ENCODE measurements at places on chromosomes 6 and 20.

GRCh38 chr6:95518630-95519227, 58.6 kb upstream of the MANEA start:
- no peak for DNase-seq

GRCh38 chr6:137737836-137738596, 129.0 kb upstream of the TNFAIP3 start:
- DNase-seq, result no peak

GRCh38 chr6:24719125-24719971, at the start of gene C6orf62:
C6orf62 (minus strand) TSS chr6:24719154; CDS start chr6:24718668, 486 bp downstream.
- DNase-seq, result peak; percentile 83

- DNase-seq, result no peak
These were observed 21.8 kb downstream of the LMBRD1 start for GRCh38 chr6:69774740-69775584.

GRCh38 chr20:55488593-55488992, 516.7 kb downstream of the CBLN4 start:
- DNase-seq, result no peak

- DNase-seq, result no peak
These were observed 132.9 kb upstream of the PMEPA1 start for GRCh38 chr20:57842720-57843119.

- no peak for DNase-seq
These were observed 223.0 kb downstream of the NFATC2 start for GRCh38 chr20:51319522-51319921.

DNA sequence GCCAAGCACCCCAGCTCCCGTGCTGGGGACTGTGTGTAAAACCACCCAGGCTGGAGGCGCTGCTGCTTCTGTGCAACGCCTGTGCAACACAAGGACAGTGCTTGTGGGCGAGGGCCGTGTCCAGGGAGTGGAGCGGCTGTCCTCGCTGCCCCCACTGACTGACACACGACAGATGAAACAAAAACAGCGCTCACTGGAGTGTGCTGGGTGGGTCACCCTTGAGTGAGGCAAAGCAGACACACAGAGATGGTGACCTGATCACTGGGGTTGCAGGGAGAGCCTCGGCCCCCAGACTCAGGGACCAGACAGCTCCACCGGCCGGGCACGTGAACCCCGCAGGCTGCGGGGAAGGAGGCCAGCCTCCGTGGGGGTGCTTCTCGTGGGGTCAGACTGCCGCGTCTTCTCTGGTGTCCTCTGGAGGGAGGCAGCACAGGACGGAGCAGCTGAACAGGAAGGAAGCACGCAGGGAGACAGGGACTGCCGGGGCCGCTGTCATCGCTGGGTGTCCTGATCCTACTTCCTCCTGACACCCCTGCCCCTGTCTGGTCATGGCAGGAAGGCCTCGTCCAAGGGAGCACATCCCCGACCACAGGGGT, 75.9 kb upstream of the CST7 start:
- DNase-seq, result no peak

DNA sequence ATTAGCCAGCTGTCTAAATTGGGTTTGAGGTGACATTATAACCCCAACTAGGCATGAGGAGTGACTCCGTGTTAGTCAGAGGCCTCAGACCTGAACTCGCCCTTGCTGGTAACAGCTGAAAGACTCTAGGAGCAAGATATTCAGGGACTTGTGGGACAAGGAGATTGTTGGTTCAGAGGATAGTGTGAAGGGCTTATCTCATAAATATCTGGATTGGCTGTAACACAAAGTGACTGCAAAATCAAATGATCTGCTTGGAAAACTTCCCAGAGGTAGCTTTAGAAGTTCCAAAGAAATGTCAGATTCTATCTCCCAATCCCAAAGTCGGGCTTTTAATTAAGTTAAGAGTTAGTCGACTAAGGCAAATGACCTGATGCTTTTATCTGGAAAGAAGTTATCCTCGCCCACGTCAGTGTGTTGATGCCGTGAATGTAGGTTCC, 72.4 kb downstream of the TULP4 start:
- DNase-seq, result no peak

DNA sequence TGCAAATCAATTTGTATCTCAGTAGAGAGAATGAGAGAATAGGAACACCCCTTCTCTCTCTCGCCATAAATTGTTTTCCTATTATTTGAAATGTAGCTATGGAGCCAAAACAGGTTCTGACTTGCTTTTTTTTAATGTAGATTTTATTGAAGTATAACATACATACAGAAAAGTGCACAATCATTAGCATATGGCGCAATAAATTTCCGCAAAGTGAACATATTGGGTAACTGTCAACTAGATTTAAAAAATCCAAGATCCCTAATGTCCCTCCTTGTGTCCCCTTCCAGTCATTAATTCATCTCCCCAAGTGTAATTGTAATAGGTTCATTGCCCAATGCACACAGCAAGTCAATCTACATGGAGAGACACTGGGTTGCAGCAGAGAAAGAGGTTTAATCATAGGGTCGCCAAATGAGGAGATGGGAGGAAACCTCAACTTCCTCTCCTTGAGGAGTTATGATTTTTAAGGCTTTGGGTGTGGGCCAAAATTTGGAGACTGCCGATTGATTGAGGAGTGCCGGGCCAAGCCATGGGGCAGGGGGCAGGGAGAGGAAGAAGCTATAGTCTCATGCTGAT, 43.3 kb upstream of the TGM3 start:
- peak; percentile 42 for DNase-seq

DNA sequence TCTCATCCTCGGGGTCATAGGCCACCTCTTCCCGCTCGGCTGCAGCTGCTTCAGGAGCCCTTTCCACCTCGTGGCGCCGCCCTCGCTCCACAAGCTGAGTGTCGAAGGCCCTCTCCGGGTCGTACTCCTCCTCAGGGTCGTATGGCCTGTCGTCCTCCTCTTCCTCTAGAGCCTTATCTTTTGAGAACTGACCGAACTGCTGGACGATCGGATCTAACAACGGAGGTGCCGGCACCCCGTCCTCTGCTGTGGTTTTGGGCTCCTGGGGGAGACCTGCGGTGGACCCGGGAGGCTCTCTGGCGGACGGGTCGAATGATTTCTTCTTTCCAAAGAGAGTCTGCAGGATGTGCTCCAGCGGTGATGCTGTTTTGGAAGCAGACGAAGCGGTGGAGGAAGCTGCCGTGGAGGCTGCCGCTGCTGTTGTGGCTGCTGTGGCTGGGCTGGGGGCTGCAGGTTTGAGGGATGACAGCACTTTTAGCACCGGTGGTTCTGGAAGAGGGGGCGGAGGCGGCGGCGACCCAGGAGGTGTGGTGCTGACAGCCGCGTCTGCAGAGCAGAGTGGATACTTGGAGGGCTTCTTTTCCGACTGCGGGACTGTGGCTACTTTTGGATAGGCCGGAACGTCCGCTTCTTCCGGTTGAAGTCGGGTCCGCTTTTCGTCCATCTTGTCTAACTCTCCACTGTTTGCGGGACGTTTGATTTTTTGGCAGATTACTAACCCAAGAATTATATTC, 20.2 kb upstream of the TCFL5 start:
- no peak for DNase-seq

All from AML-193 (cell line).